RWPE2 (cell line): ENCODE measurements at places on chromosomes 2 and 18.

DNA sequence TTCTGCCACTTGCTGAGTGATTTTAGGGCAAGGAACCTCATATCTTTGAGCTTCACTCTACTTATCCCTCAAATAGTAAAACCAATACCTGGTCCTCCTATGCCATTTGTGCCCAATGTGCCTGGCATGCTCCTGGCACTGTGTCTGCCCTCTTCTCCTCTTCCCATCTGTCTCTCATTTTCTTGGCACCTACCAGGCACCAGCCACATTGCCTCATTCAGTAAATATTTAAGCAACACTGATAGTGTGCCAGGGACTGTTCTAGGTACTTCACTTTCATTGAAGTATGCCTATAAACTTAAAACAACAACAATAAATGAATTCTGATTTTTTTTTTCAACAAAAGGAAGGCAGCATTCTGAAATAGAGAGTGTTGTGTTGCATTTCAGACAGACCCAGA is 15.1 kb upstream of the BOD1L2 start:
- no peaks in the 10 kb centered on the region for H3K36me3 ChIP-seq
- H3K4me3 ChIP-seq, result no peak overlapping the region
- H3K4me1 ChIP-seq, result no peaks in the 10 kb centered on the region
- no peaks in the 10 kb centered on the region for H3K27me3 ChIP-seq
- no peak for DNase-seq

- H3K4me3 ChIP-seq, result no peak overlapping the region
- H3K27me3 ChIP-seq, result no peaks in the 10 kb centered on the region
- no peak for DNase-seq
- no peaks in the 10 kb centered on the region for H3K4me1 ChIP-seq
- H3K27ac ChIP-seq, result no peak overlapping the region
These were observed 26.4 kb downstream of the STPG4 start for GRCh38 chr2:47128705-47129104.

DNA sequence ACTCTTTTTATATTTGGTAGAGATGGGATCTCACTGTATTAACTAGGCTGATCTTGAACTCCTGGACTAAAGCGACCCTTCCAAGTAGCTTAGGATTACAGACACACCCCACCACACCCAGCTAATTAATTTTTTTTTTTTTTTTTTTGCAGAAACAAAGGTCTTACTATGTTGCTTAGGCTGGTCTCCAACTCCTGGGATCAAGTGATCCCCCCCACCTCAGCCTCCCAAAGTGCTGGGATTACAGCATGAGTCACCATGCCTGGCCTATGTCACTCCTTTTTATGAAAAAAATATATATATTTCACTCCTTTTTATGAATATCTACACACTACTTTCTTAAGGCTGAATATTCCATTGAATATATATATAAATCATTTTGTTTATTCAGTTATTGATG is 162.8 kb downstream of the MGAT5 start:
- no peak overlapping the region for H3K4me3 ChIP-seq
- no peaks in the 10 kb centered on the region for H3K36me3 ChIP-seq
- DNase-seq, result no peak

DNA sequence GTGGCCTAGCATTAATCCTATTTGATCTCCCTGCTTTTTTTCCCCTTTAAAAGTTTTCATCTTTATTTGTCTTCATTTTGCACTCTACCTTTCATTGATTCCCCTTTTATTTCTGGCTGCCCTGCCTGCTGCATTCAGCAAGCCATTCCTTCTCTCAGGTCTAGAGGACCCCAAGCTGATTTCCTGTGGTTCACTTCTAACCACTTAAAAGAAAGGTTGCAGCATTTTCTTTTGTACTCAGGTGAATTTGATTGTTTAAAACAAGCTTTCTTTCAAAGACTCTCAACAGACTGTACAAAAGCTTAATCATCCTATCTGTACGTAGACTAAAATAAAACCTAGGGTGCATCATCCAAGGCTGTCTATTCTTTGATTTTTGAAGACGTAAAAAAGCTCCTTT is 160.3 kb downstream of the CSRNP3 start:
- H3K4me3 ChIP-seq, result no peak overlapping the region
- H3K4me1 ChIP-seq, result no peaks in the 10 kb centered on the region
- no peak for DNase-seq
- no peaks in the 10 kb centered on the region for H3K27me3 ChIP-seq

GRCh38 chr18:36316246-36316645 is 18.7 kb downstream of the FHOD3 start:
- no peaks in the 10 kb centered on the region for H3K27me3 ChIP-seq
- no peak overlapping the region for H3K4me3 ChIP-seq
- DNase-seq, result no peak
- peak overlapping the region; percentile 99 for H3K27ac ChIP-seq
- H3K36me3 ChIP-seq, result peaks cover 3% of the 10 kb centered on the region; the same call in 1 of the 2 replicates

DNA sequence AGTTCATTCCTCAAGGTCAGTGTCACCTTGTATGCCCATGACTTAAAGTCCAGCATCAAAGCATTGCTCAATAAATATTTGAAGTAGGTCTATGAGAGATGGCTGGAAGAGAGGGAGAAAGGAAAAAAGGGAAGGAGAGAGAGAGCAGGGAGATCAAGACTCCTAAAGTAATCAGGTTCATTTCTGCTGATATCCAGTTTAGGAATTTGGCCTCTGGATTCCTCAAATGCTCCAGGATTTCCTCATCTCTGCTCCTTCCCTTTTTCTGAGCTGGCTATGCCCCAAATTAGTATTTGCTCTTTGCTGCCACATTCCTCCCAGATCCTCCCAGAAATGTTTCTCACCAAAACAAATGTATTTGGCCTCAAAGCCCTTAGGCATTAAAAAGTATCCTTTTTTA is 739.4 kb upstream of the CHAC2 start:
- no peak overlapping the region for H3K27ac ChIP-seq
- H3K4me1 ChIP-seq, result no peaks in the 10 kb centered on the region

DNA sequence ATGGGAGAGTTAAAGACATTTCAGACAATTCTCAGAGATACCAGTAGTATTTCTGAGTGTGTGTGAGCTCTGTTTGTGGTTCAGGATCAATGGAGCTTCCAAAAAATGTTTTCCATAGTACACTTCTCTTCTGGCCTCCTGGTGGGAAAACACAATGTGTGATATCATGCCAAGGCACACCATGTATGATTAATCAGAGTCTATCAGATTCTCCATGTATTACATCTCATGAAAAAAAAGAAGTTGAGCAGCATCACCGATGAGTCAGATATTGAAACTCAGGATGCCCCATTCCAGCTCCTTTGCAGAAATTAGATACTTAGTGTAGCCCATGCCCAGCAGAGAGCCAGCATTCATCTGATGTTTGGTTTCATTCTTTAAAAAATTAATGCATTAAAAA is 620.3 kb upstream of the POU3F3 start:
- DNase-seq, result no peak
- H3K36me3 ChIP-seq, result no peaks in the 10 kb centered on the region
- no peak overlapping the region for H3K4me3 ChIP-seq
- H3K27me3 ChIP-seq, result peaks cover 5% of the 10 kb centered on the region
- no peaks in the 10 kb centered on the region for H3K4me1 ChIP-seq

DNA sequence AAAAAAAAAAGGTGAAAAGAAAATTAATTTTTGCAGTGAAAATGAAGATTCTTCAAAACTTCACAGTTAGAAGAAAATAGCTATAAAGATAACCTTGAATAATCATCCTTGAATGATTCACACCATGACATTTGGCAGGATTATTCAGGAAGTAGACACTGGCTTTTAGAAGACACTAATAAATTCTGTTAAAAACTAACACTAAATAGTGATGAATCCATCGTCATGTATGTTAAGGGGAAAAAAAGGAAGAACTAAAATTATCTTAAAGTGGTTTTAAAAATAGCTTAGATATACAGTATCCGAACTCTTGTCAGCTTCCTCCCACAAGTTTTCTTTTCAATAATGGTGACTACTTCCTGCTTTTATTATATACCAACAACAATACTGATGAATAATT is 10.2 kb downstream of the USP37 start:
- H3K27ac ChIP-seq, result no peak overlapping the region
- H3K4me1 ChIP-seq, result peaks cover 4% of the 10 kb centered on the region
- H3K36me3 ChIP-seq, result peaks cover 78% of the 10 kb centered on the region
- DNase-seq, result no peak
- H3K27me3 ChIP-seq, result no peaks in the 10 kb centered on the region
- H3K4me3 ChIP-seq, result no peak overlapping the region

DNA sequence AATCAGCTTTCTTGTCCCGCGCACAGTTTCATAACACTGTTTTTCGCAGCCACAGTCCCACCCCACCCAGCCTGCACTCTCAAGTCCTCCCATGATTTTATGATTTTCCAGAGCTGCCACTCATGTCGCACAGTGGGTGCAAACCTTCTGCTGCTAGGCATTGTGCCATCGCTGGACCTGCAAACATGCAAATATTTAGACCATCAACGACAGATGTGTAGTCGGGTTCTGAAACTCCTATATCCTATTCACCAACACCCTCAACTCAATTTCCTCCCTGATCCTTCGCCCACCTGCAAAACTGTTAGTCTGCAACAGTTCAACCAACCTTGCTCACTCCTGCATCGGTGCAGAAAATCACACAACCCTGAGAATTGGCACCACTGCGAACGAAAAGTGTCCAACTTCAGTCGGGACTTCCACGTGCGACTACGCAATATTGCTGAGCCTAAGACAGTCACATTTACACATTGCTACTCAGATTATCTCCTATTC is 871 bp upstream of the ALS2 start:
- H3K4me1 ChIP-seq, result peaks cover 24% of the 10 kb centered on the region
- no peaks in the 10 kb centered on the region for H3K36me3 ChIP-seq
- DNase-seq, result no peak
- H3K4me3 ChIP-seq, result peak overlapping the region; percentile 68
- H3K27ac ChIP-seq, result peak overlapping the region; percentile 53

- no peaks in the 10 kb centered on the region for H3K36me3 ChIP-seq
- H3K4me1 ChIP-seq, result peaks cover 4% of the 10 kb centered on the region
- no peak for DNase-seq
- no peak overlapping the region for H3K4me3 ChIP-seq
These were observed 481.7 kb downstream of the TGIF1 start for GRCh38 chr18:3931542-3932112.

GRCh38 chr2:169860149-169860548 is 32.9 kb downstream of the UBR3 start:
- H3K27ac ChIP-seq, result no peak overlapping the region
- no peaks in the 10 kb centered on the region for H3K36me3 ChIP-seq
- no peak overlapping the region for H3K4me3 ChIP-seq
- H3K27me3 ChIP-seq, result no peaks in the 10 kb centered on the region
- H3K4me1 ChIP-seq, result no peaks in the 10 kb centered on the region

GRCh38 chr18:65257149-65257548 is 493.7 kb upstream of the CDH7 start:
- DNase-seq, result no peak
- H3K4me3 ChIP-seq, result no peak overlapping the region
- no peaks in the 10 kb centered on the region for H3K4me1 ChIP-seq
- H3K27me3 ChIP-seq, result no peaks in the 10 kb centered on the region

GRCh38 chr2:206527153-206527552 is 83.8 kb downstream of the ADAM23 start:
- H3K27ac ChIP-seq, result no peak overlapping the region
- no peak overlapping the region for H3K4me3 ChIP-seq
- H3K36me3 ChIP-seq, result no peaks in the 10 kb centered on the region
- H3K27me3 ChIP-seq, result no peaks in the 10 kb centered on the region
- H3K4me1 ChIP-seq, result peaks cover 4% of the 10 kb centered on the region
- DNase-seq, result no peak

GRCh38 chr2:224570328-224570993 is 14.7 kb downstream of the CUL3 start:
- no peak for DNase-seq
- H3K27ac ChIP-seq, result no peak overlapping the region
- H3K4me1 ChIP-seq, result peaks cover 3% of the 10 kb centered on the region
- no peaks in the 10 kb centered on the region for H3K27me3 ChIP-seq
- no peak overlapping the region for H3K4me3 ChIP-seq
- H3K36me3 ChIP-seq, result peaks cover 10% of the 10 kb centered on the region

- DNase-seq, result no peak
- H3K27me3 ChIP-seq, result no peaks in the 10 kb centered on the region
- H3K4me1 ChIP-seq, result no peaks in the 10 kb centered on the region
- no peak overlapping the region for H3K27ac ChIP-seq
- H3K36me3 ChIP-seq, result peaks cover 7% of the 10 kb centered on the region
These were observed 71.1 kb downstream of the MTA3 start for GRCh38 chr2:42639340-42640077.
